Suppressor macrophage treated with lipopolysaccharide for 1 hour (primary cell): ENCODE measurements at places on chromosomes 7 and 10.

DNA sequence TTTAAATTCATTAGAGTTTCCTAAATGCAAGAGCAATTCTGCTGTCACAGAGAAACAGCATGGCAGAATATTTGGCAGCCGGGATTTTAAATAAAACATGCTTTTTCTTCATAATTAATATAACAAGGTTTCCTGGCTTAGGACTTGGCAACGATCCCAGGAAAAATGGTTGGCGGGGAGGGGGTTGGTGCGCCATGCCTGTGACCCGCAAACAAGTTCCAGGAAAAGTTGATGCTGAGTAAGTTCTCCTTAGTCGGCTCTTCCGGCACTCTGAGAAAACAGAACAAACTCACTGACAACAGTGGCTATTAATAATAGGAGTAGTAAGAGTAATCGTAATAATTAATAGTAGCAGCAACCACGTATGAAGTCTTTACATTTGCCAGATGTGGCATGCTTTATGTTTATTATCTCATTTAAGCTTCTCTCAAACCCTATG is 4.6 kb downstream of the HABP2 start:
- peak; percentile 46 for DNase-seq

DNA sequence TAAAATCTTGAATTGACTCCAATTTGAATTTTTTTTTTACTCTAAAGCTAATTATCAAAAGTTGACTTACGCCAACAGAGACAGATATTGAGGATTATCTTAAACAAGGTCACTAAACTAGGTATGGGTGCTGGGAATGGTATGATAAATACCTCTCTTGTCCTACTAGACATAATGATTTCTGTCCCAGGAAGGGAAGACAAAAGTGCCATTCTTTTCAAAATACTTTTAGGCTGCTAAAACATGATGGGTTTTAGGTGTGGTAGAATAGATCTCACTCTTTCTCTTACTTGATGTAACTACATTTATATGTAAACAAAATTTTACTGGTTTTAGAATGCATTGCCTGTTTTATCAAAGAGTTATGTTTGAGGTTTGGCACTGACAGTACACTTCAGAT is 15.1 kb downstream of the TMEM60 start:
- DNase-seq = no peak

DNA sequence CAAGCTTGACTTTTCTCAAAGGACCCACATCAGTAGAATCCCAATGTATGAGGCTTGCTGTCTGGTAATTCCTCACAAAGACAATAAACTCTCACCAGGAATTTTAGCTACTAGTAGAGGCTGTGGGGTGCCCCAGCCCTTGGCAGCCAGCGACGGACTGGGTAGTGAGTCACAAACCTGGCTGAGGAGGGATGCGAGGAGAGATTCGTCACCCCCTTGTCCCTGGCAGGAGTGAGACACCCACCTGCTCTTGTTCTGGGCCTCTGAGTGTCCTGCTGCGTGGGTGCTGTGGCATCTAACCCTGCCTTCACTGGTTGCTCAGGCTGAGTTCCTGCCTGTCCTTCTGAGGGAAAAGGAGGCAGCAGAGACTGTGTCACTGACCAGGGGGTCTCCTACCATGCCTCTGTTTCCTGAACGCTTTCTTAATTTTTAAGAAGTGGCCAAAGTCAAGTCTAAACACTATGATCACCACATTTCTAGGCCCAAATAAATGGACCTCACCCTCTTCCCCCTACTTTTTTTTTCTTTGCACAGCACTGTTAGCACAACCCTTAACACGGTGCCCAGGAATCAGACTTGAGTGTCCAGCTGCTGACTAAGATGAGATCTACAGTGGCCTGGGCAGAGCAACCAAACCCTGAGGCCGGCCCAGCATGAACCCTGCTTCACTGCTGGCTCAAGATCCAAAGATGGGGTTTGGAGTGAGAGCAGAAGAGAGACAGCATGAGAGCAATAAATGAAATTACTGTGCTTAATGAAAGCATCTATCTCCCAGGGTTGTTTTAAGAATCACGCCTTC is 146.4 kb downstream of the ANLN start:
- DNase-seq = no peak

DNA sequence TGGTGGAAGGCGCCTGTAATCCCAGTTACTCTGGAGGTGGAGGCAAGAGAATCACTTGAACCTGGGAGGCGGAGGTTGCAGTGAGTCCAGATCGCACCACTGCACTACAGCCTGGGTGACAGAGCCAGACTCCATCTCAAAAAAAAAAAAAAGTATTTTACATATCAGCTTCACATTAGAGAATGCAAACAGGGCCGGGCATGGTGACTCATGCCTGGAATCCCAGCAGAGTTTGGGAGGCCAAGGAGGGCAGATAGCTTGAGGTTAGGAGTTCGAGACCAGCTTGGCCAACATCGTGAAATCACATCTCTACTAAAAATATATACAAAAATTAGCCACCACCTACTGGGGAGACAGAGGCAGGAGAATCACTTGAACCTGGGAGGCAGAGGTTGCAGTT is 31.6 kb downstream of the USP54 start:
- DNase-seq = no peak

DNA sequence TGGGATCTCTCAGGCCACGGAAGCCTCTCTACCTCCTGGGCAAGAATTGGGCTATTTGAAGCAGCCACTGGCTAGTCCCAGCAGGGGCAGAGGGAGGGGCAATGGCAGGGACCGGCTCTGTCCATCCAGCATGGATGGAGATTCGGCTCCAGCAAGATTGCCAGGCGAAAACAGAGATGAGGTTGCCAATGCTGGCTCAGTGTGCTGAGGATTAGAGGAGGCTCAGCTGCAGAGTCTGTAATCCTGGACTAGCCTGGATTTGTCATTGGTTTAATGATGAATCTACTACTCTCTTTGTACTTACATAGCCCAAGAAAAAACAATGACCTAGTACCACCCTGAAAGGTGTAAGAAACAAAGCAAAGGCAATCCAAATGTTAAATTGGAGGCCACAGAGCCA is 112.2 kb upstream of the PDCD4 start:
- no peak for DNase-seq

DNA sequence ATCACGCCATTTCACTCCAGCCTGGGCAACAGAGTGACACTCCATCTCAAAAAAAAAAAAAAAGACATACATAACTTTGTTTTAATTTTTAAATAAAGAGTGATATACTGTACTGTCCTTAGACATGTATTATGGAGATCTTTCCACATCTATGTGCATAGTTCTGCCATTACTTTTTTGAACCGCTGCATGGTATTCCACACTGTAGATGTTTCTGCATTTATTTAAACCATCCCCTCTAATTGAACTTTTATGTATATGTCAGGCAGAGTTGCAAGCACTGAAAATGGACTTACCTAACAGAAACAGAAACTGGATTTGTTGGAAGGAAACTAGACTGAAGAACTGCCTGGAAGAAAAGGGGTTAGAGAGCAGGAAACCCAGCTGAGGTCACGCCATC is 8.5 kb upstream of the ARHGAP19 start:
- DNase-seq = no peak

DNA sequence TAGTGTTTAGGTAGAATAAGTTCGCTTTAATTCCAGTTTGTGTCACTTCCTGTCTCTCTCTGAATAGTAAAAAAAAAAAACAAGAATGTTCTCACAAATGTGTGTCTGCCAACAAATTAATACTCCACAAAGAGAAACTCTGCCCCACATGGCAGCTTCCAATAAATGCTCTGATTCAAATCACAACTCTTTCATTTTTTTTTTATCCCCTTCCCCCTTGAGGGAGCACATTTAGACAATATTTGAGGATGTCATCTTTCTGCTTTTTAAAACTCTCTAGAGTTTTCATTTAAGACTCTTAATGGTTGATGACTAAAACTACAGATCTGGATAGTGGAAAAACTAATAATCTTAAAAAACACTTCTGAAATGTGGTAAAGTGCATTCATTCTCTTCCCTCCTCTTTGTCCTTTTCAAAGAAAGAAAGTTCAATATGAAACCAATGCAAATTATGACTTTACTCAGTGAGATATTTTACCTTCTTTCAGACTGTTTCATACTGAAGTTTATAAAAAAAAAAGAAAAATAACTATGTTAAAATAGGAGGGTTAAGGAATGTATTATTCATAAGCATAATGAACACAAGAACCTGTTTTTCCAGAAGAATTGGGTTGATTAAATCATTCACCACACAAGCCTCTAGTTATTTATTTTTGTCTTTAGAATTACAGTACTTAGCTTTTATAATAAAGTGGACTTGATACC is 42.3 kb downstream of the ARID5B start:
- DNase-seq = peak; percentile 58

- peak; percentile 66 for DNase-seq
Measured at GRCh38 chr7:33109758-33110238, 594 bp upstream of the RP9 start.

DNA sequence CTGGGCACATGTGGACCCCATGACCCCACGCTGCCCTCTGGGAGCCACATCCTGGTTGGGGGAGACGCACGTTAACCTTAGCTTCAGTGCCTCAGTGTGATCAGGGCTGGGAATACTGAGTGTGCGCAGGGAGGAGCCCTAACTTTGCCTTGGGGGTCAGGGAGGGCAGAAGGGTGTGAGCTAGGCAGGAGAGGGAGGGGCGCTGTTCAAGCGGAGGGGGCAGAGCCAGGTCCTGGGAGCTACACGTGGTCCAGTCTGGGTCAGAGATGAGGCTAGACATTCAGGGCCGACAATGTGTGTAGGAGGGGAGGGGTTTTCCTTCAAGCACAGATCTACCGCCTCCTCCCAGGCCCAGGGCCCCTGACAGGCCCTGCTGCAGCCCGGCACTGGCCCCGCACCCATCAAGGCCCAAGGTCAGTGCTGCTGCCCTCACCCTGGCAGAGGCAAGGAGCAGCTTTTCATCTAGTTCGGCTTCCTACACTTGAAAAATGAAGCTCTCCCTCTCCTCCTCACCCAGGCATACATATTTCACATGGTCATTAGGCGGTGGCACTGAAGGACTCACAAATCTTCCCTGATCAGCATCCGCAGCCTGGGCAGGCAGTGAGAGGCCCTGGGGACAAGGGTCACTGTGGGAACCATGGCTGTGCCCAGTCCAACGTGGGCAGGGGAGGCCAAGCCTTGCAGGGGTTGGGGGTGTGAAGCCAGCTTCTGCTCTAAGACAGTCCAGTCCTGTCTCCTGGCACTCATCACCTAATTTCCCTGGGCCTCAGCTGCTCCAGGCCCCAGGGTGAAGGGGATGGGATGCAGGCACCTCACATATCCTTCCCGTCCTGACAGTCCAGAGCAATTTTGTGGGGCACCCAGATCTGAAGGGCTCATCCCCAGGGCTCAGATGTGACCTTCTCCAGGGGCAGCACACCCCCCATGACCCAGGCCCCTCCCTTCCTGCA is 47.3 kb downstream of the C10orf105 start:
- no peak for DNase-seq

- no peak for DNase-seq
Measured at GRCh38 chr10:73815719-73816030, 4.3 kb upstream of the NDST2 start.

- DNase-seq = no peak
Measured at GRCh38 chr10:26773633-26774032, 76.1 kb downstream of the PDSS1 start.

GRCh38 chr10:110610308-110610774 is 33.8 kb upstream of the RBM20 start:
- DNase-seq = peak; percentile 64
